SW 1271 (cell line): ENCODE measurements at places on chromosomes 11 and 22.
A peak's percentile ranks its signal among the peaks of the same experiment; 100 is the strongest.

GRCh38 chr22:32327066-32327465 lies 30.6 kb upstream of the RFPL3 start:
- no peak for DNase-seq

DNA sequence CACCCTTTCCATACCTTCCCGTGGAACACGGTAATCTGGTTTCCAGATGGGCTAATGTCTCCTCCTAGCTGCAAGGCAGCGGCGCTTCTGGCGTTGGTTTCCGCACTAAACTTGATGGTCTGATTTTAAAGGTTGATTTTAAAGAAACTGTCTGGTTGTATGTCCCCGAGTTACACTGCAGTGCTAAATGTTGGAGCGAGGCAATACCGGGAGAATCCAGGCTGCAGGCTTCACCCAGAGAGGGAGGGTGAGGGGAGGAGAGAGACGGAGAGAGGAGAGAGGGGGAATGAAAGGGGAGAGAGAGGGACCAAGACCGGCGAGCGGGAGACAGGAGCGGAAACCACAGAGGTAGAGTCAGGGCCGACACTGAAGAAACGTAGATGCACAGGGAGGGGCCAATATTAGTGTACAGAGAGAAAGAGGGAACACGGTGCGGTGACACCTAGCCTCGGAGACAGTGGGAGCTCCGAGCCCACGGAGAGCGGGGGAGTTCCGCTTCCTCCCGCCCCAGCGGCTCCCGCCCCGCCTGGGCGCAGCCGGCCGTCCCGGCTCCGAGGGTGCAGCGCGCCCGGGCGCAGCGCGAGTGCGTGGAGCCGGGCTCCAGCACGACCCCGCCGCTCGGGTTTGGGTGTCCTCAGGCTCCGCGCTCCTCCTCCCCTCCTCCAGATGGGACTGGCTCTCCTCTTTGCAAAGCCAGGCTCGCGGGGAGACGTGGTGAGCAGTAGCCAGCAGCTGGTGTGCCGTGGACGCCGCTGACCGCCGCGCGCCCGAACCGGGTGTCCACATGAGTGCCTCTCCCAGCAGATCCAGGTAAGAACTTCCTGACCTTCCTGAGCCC lies 71.9 kb upstream of the GRAMD1B start:
- no peak for DNase-seq

DNA sequence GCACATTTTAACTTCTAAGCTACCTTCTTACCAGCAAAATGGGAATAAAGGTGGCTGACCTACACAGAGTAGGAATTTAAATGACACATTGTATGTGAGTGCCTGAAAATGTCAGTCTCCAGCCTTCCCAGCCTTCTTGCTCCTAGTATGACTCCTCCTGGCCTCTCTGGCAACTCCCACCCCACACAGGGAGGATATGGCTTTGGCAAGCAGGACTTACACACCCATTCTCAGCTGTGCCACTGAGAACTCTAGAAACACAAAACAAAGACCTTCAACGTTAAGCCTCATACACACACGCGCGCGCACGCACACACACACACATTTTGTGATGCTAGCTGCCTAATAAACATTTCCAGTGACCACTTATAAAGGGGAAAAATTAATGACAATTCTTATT lies 65.8 kb downstream of the PACSIN2 start:
- no peak for DNase-seq

DNA sequence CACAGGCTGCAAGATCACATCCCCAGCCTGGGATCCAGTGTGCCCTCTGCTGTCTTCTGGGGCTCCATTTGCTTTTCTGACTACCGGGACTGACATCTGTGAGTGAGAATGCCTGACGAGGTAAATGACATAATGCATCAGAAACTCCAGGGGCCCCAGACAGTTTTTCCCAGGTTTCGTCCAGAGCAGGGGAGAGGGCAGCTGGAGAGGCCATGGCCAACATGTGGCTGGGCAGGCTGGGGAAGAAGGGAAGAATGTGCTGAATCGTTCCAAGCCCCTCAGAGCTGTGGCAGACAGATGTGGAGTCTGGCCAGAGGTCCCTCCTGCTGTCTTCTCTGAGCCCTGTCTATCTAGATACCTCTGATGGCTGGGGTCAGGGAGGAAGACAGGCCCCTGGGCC lies 163.9 kb downstream of the TRIM29 start:
- no peak for DNase-seq

DNA sequence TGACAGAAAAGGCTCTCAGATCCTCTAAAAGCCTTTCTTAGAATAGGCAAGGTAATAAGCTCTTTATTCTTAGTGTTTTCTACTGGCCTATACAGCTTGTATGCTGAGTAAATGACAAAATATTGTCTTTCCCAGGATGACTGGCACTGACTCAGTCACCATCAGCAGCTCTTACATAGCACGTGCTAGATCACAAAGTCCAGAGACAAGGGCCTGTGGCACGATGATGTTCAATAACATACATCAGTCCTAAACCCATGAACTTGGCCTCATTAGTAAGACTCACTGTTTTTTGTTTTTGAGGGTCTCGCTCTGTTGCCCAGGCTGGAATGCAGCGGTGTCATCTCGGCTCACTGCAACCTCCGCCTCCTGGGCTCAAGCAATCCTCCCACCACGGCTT lies 42.7 kb downstream of the CELF1 start:
- DNase-seq: peak; percentile 18

DNA sequence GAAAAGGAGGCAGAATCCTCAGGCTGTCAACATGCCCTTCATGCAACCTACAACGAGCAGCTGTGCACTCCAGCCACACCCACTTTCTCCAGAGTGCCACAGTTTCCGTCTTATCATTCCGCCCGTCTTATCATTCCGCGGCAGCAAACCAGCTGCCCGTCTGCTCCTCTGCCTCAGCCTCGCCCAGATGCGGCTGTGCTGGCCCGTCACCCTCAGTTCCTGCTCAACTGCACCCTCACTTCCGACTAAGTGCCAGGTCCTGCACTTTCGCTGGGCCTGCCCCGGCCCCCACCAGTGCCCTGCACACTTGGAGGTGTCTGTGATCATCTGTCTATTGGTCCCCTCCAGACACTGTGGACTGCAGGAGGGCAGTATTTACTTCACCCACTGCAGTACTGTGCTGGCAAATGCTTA lies 43.7 kb downstream of the MICAL3 start:
- DNase-seq: no peak

DNA sequence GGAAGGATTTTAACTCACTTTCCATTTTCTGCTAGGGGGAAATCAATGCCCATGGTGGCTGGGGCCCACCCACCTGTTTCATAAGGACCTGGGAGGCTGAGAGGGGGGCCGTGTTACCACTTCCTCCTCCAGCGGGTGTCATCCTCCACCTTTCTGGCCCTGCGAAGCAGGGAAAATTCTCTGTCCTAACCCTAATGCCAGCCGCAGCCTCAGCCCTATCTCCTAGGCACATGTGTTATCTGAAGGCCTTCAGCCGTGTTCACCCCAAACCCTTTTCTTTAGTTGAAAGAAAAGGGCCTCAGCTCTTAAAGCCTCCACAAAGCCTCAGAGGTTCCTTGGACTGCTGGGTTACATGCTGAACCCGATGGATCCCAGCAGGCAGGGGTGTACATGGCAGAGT lies 55.4 kb upstream of the NECTIN1 start:
- DNase-seq: no peak

- no peak for DNase-seq
Measured at GRCh38 chr11:126992065-126992803, 8.3 kb downstream of the KIRREL3 start.

- DNase-seq: no peak
Measured at GRCh38 chr11:117490911-117491310, 163.3 kb downstream of the CEP164 start.
